ENCODE measurements at places on chromosomes 5 and 9.

DNA sequence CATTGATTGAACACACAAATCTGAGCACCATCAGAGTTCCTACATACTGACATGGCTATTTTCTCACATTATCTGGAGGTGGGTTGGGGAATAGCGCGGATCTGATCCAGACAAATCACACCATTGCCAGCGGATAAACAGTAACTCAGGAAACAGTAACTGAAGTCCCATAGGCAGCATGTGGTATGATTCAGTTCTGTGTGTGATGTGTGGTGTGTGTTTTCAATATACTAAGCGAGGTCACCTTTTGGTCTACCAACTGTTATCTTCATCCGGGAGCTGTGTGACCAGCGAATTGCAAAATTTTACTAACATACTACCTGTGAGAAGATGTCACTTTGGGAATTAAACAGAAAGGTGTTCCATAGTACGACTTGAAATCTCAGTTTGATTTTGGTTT, 50.1 kb downstream of the PKD2L2 start:
- no peak for DNase-seq

DNA sequence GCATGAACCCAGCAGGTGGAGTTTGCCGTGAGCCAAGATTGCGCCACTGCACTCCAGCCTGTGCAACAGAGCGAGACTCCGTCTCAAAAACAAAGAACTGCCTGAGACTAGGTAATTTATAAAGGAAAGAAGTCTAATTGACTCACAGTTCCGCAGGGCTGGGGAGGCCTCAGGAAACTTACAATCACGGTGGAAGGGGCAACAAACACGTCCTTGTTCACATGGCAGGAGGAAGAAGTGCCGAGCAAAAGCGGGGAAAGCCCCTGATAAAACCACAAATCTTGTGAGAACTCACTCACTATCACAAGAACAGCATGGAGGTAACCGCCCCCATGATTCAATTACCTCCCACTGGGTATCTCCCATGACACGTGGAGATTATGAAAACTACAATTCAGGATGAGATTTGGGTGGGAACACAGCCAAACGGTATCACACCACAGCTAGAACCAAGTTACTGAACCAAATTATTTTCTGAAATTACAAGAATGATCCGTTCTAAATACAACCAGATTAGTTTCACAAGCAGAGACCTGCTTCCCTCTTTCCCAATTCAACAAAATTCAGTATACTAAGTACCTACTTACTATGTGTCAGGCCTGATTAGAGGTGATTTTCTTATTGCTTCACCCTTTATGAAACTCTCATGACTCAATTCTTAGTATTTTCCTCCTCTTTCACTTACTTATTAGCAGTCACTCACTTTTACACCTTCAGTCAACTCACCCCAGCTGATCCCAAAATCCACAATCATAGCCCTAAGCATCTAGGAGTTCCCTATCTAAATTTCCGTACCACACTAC, 8.4 kb downstream of the UBTD2 start:
- DNase-seq = peak; percentile 78

DNA sequence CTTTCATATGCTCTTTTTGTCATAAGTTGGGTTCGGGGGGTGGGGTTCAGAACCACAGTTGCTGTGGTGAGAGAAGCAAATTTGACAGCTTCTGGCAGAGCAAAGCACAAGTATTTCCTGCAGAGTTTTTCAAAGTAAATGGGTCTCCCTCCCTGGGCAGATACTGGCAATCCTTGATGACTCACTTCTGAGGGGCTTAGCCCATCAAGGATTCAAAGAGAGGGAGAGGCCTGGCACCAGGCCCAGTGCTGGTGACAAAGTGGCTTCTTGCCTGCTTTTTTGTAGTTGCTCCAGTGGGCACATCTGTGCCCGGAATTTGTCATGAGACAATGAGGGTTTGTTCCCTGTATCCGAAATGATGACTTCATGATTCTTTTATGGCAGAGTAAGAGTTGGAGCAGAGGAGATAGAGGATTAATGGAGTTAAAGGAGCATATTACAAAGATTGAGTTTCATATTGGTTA, 46.6 kb upstream of the TNC start:
- no peak for DNase-seq

DNA sequence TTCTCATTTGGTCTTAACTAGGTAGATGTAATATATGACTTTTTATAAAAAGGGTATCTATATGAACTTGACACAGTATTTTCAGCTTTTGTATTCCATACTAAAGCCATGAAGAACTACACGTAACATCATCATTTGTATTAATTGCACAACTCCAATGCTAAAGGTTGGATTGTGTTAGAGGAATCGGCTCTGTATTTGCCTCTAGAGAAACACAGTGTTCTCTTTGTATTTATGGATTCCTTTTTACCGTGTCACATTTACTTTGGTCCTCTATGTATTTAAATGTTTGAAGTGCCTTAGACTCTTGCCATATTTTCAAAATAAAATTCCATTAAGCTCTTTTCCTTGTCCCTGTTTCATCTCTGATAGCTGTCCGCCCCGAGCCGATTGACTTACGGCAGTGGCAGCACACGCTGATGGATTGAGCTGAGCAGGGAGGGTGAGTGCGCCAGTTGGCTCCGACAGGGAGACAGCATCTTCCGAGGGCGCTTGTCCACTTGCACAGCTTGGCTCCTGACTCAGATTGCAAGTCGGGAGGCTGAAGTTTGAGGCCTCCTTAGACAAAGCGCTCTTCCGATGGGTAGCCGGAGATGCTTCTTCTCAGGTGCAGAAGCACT, 95.6 kb upstream of the DMRT1 start:
- no peak for DNase-seq

DNA sequence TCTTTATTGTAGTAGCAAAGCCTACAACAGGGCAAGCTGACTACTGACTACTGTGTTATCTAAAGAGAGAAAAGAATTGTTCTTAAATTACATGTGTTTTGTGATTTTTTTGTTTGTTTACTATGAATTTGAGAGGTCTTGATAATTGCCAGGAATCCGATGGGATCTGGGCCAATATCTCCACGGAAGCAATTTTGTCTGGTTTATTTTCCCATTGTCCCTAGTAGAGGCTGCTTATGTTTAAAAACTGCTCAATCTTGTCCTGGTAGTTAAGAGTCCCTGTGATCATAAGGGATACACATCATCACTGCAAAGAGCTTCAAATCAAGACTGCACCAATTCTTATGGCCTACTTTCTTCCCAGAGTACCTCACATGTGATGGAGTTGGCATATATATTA, 94.4 kb downstream of the GLDC start:
- DNase-seq = no peak

- peak; percentile 81 for DNase-seq
Measured at GRCh38 chr9:93028448-93029006, 30.0 kb upstream of the SUSD3 start.

DNA sequence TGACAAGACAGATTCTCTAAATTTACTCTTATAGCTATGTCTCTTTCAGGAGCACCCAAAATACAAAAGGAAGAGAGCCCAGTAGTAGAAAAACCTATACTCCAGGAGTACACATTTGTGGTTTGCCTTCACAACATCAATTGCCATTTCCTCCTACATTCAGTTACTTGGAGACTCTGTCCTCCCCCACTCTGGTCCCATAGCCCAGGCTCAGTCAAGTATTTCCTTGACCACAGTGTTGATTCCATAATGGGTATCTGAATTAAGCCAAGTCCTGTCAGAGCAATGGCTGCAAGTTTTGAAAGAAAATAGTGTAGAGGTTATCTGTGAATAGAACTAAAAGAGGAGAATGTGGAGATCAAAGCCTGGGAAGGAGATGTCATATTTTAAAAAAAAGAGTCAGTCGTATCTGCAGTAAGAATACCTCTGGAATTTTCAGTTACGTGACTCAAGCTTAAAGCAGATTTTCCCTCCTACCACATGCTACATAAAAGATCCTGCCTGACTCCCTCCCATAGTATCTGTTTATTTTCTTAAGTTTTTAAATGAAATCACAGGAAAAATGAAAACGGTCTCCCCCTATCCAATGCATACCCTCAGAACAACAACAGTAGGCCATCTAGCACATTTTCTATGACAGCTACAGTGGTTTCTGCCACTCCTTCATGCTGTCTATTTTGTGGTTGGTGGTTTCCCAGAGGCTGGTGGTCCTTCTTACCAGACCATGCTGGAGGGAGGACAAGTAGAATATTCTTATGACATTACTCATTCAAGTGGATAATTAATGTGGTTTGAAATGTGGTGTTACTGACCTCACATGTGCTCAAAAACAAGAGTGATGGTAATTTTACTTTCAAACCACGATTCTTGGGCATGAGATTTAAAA, 249.7 kb upstream of the TMEM161B start:
- no peak for DNase-seq

- DNase-seq = no peak
Measured at GRCh38 chr5:174381241-174381640, 335.7 kb downstream of the NSG2 start.

Data from B cell (primary cell).